NCI-H345 (cell line): ENCODE measurements at places on chromosomes 5 and 9.

DNA sequence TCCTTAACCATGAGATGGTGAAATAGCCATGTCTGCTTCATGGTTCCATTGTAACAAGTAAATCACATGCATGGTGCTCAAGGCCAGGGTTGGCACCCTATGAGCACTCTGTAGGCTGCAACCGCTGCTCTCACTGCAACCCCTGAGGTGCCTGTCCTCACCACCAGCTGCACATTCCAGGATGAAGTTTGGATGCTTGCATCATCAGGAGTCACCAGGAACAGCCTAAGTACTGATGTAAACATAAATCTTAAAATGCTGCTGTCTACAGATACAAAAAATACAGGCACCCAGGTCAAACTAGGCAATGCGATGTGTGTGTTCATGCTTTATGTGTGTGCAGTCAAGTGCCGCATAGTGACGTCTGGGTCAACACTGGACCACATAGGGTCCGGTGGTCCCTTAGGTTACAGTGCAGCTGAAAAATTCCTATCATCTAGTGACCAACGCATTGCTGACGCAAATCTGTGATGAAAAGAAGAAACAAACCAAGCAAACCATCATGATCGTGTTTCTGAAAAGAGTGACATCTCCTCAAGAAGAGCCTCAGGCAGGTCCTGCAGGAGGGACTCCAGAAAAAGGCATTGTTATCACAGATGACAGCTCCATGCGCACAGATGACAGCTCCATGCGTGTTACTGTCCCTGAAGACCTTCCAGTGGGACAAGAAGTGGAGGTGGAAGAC is 234.8 kb downstream of the AUH start:
- no peak for DNase-seq

DNA sequence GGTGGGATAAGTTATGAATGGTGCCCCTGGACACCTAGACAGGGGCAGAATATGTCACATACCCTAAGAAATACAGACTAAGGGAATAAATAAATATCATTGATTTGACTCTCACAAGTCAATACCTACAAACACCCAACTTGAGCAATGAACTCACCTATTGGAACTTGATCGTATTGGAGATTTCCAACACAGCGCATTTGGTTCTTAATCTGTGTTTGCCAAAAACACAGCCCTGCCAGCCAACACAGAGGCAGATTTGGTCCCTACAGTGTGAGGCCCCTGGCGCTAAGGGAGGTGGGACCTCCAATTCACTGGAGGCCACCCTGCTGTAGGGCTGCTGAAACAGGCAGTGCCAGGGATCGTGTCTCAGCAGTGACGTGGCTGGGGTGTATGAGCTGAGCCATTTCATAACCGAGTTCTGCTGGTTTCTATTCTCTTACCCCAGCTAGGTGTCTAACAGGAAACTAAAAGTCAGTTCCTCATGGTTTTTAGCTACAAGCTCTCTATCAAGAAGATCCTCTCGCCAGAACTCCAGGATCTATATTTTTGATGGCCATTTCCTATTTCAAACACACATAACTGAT is 84.5 kb downstream of the SLC1A1 start:
- DNase-seq: no peak

- no peak for DNase-seq
Observed at GRCh38 chr9:134592819-134593200, 48.8 kb upstream of the COL5A1 start.

DNA sequence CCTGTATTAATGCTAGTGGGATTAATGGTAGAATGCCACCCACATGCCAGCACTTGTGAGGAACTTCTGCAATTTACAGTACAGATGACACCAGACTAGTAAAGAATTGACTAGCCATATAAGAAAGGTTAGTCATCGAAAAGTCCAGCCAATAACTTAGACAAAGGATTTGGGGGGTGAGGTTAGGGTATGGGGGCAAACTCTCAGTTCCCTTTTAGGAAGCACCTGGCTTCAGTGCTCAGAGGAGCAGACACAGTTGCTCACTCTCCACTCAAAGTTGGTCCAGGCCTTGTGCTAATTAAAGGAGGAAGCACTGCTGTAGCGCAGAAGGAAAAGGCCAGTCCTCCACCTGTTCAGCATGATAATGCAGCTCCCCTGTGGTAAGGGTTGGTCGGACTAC is 25.2 kb downstream of the TGFBR1 start:
- DNase-seq: no peak

DNA sequence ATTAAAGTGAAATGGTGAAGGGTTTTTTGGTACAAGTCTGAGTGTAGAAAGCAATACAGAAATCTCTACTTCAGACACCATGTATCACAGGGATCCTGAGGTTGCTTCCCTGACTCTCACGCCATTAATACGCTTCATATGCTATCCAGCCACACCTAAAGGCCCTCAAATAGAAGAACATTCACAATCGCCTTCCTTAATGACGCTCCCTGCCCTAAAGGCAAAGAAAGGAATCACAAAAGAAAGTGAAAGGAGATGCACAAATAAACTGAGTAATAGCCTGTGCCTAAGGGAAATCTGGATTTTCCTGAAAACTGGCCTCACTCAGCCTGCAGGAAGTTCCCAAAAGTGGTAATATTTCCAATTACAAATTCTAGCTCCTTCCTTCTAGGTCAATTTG is 1002.7 kb upstream of the DMAC1 start:
- DNase-seq: no peak

DNA sequence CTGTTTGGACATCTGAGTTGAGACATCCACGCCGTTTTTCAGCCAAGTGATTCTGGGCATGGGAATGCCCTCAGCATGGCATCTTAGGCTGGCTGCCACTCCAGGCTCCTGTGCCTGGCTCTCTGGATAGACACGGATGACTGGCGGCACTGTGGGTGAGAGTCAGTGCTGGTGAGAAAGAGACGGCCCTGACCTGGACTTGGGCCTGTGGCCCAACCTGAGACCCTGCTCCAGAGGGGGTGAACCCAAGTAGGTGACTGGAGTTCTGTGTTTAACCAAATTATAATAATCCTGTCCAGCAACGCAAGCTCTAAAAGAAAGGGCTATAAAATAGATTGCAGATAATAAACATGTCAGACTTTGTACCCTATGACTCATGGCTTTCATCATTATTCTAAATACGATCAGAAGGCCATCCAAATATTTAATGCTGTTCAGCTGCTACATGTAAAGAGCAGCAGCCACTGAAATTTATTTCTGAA is 173.9 kb downstream of the HSPA4 start:
- DNase-seq: no peak

- no peak for DNase-seq
Observed at GRCh38 chr9:7209016-7209715, 451.4 kb downstream of the KDM4C start.

GRCh38 chr5:176810081-176810597 is at the start of gene UNC5A:
Gene UNC5A, plus strand, starts transcription at chr5:176810559. Its CDS starts 192 bp downstream, at chr5:176810751.
- peak; percentile 92 for DNase-seq

DNA sequence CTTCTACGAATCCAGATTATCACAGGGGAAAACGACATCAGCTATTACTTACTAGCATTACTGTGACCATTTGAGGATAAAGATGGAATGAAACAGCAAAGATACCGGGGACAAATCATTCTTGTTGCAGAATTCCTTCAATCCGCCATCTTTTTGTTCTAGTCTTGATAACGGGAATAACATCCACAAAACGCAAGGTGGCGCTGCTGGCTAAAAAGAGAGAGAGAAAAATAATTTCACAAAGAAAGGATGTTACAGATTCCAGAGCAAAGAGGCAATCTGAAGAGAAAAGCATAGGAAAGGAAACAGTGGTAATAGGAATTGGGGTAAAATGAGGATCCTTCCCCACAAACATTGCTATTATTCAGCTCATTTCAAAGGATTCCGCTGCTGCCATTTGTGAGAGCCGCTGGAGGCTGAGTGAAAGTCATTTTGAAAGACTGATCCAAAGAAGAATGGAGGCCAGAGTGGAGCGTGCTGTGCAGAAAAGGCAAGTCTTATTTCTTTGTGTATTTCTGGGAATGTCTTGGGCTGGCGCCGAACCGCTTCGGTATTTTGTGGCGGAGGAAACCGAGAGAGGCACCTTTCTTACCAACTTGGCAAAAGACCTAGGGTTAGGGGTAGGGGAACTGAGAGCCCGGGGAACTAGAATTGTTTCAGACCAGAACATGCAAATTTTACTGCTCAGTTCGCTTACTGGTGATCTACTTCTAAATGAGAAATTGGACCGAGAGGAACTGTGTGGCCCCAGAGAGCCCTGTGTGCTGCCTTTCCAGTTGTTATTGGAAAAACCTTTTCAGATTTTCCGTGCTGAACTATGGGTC is at the start of gene PCDHB7:
Gene PCDHB7 (plus strand): TSS at position 264 of the 824 bp plus-strand sequence. CDS start 192 bp downstream, at position 456.
- DNase-seq: no peak

DNA sequence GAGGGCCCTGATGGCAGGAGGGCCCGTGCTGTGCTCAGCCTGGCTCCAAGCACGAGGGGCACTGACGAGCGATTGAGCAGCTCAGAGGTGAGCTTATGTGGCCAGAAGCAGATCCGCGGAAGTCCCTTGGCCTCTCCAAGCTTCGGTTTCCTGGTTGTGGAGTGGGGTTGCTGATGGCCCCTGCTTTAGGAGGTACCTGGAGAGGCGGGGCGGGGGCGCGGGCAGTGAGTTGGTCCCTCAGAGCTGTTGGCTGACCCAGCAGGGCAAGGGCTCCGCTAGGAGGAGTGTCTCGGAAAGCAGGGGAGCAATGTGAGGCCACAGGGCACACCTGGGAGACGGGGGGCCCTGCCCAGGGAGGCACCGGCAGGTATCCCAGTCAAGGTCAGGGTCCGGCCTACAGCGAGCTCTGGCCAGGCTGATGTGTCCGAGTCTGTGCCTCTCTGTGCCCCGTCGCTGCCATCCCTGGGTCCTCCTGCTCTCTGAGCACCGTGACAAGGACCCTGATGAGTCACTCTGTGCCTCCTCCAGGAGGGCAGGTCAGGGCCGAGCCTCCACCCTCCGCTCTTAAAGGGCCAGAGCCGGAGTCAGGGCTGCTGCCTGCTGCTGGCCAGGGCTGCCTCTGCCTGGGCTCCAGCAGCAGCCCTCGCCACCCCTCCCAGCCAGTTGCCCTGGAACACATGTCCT is 14.8 kb downstream of the NCS1 start:
- no peak for DNase-seq

- no peak for DNase-seq
Observed at GRCh38 chr5:131266370-131267060, 2.7 kb downstream of the CDC42SE2 start.

DNA sequence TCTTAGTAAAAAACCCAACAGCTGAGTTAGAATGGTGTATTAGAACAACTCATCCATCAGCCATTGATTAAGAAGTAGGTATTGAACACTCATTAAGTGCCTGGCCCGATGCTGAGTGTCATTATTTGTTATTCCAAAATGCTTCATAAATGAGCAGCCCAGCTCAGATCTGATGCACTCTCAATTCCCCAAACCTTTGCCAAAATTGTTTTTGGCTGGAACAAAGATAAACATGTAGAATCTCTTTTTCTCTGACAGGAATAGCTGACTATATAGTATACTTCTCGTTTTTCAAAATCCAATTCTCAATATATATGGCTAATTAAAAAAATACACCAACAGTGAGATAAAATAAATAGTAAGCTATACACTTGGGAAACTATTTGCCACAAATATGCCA is 20.0 kb upstream of the ANKRD55 start:
- no peak for DNase-seq

- DNase-seq: no peak
Observed at GRCh38 chr5:109141222-109142200, 268.3 kb downstream of the PJA2 start.

- no peak for DNase-seq
Observed at GRCh38 chr5:123170816-123171215, 81.8 kb downstream of the PRDM6 start.

DNA sequence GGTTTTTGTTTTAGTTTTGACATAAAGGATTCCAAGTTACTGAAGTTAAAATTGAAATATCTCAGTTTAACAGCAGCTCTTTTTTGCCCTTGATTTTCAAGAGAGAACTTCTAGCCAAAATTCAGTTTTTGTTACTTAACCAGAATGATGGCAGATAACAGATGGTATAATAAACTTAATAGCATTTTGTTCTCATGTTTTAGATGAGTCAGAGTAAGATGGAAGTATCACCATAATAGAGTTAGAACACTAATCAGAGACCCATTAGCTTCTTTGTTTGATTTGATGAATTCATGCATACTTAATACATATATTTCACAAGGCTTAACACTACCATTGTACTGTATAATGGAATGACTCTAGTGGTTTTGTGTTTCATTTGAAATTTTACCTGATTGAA is 11.9 kb downstream of the ZCCHC9 start:
- no peak for DNase-seq

- no peak for DNase-seq
Observed at GRCh38 chr5:147859962-147860640, 18.4 kb upstream of the SCGB3A2 start.

DNA sequence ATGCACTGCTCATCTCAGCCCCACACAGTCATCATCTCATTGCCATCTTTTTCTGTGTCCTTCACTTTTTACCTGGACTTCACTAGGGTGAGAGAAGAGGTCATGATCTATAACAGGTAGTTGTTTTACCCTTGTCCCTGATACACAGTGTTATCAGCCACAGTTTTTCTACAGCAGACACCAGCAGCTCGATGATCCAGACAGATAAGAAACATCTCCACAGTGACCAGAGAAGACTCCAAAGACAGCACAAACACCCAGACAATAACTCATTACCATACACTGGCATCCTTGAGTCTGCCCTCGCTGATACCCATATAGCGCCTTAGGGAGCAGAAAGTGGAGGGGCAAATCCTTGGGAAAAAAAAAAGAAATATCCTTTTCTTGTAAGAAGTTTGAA is 194.1 kb downstream of the DTWD2 start:
- no peak for DNase-seq

DNA sequence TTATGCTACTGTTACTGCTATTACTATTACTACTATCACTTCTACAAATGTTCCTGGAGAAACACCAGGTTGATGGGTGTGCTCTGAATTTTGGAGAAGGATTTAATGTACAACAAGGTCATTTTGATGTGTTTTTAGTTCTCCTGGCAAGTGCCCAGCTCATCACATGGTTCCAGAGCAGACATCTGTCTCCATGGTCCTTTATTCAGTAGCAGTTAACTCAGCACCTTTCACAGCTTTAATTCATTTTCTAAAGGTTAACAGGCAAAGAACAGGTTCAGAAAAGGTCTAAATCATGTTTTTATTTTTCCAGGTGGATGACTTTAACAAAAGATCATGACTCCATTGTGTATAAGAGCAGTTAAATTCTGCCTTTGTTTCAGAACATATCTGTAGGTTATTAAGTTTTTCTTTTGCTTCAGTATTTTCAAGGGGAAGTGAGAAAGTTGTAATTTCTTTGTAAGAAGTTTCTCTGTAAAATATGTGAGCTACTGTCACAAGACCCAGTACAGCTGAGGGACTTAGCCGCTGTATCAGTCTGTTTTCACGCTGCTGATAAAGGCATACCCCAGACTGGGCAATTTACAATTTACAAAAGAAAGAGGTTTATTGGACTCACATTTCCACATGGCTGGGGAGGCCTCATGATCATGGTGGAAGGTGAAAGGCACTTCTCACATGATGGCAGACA is 41.9 kb downstream of the MTRR start:
- DNase-seq: no peak
